ENCODE measurements at places on chromosomes 1 and 21. TPM values are rescaled to one million over a fixed set of nuclear protein-coding genes. Genes with fewer than 3 reads are reported as not detected.

Gene SPRR1B
- total RNA-seq, result 91.5 TPM

Gene LORICRIN
- total RNA-seq, result not detected

Gene SPRR2B
- not detected for total RNA-seq

Gene ESPN
- total RNA-seq, result 8.4 TPM

Gene LYPD8
- total RNA-seq, result not detected

Gene ILDR2
- total RNA-seq, result not detected

Gene KIAA1614
- 0.79 TPM for total RNA-seq

Gene MAEL
- not detected for total RNA-seq

Gene CDKN2C
- total RNA-seq, result 0.79 TPM

Gene PADI1
- total RNA-seq, result 32.8 TPM

Gene DMRTA2
- 4.2 TPM for total RNA-seq
